ENCODE measurements at places on chromosomes 16 and 17.

GRCh38 chr17:55492781-55493341 is 18.4 kb downstream of the SMIM36 start:
- DNase-seq, result no peak

GRCh38 chr16:16109453-16110110 is 113.7 kb downstream of the ABCC6 start:
- DNase-seq, result no peak

DNA sequence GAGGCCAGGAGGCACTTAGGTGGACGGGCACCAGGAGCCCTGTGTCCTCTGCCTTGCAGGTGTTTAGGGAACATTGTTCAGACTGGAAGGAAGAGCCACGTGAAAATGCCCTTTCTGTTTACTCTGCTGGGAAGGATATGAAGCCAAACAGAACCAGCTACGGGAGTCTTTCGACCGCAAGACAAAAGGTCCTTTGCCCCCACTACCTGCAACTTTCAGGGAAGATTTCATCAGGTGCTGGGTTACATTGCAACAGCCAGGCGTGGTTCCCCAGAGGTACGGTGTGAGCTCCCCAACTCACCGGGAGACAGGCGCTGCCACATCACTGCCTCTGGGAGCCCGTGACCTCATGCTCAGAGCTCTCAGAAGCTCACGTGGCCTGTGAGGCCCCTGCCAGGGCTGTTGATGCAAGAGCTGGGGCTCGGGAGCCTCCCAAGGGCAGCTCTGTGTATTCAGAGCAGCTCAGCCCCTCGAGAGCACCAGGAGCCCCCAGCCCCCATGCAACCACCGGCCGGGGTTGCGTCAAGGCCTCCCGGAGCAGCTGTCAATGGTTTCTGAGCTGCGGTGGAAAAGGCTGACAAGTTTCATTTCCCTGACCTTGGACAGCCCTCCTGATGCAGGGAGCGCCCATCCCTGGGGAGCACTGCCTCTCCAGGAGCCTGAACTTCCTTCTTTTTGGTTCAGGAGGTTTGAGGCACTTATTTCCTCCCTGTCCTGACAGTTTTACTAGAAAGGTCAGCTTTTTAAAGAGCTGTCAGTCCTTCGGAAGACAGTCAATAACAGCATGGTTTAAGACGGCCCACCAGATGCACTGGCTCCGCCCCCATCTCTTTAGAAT is 42.1 kb downstream of the TBC1D16 start:
- peak; percentile 84 for DNase-seq

DNA sequence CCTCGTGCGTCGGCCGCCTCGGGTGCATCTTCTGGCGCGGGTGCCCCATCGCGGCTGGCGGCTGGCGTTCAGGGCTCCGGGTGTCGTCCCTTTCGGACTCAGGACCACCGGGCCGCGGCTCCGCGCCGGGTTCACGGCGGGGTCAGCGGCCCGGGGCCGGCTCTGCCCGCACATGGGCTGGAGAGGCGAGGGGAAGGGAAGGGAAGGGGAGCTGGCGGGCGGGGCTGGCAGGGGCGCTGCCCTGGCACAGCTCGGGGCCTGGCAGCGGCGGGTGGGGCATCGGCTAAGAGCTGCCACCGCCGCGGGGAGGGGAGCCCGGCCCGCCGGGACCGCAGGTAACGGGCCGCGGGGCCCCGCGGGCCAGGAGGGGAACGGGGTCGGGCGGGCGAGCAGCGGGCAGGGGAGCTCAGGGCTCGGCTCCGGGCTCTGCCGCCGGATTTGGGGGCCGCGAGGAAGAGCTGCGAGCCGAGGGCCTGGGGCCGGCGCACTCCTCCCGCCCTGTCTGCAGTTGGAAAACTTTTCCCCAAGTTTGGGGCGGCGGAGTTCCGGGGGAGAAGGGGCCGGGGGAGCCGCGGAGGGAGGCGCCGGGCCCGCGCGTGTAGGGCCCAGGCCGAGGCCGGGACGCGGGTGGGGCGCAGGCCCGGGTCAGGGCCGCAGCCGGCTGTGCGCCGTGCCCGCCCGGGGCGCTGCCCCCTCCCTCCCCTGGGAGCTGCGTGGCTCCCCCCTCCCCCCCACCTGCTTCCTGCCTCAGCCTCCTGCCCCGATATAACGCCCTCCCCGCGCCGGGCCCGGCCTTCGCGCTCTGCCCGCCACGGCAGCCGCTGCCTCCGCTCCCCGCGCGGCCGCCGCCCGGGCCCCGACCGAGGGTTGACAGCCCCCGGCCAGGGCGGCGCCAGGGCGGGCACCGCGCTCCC is 646 bp downstream of the HIC1 start:
- DNase-seq, result peak; percentile 75

DNA sequence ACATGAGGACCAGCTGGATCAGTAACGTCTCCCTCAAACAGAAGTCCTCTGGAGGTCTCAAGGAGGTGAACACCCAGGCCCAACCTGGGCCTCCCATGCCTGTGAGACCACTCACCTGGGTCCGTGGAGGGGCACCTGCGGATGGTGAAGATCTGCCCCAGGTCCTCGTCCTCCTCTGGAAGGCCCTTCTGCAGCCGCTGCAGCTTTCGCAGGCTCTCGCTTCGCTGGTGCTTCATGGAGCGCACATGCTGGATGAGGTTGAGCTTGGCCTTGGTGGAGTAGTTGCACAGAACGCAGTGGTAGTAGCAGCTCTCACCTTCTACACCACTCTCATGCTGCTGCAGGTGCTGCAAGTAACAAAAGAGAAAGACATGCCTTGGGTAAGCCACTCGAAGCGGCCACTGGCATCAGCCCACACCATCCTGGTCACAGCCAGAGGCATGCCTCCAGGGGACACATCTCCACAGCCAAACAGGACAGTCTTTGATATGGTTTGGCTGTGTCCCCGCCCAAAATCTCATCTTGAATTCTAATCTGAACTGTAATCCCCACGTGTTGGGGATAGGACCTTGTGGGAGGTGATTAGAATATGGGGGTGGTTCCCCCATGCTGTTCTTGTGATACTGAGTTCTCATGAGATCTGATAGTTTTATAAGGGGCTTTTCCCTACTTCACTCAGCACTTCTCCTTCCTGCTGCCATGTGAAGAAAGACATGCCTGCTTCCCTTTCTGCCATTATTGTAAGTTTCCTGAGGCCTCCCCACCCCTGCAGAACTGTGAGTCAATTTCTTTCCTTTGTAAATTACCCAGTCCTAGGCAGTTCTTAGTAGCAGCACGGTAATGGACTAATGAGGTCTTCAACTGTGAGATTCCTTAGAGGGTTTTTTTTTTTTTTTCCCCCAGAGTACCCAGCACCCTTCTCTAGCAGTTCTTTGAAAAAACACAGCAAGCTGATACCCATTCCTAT is 158.0 kb downstream of the ZFHX3 start:
- DNase-seq, result no peak

DNA sequence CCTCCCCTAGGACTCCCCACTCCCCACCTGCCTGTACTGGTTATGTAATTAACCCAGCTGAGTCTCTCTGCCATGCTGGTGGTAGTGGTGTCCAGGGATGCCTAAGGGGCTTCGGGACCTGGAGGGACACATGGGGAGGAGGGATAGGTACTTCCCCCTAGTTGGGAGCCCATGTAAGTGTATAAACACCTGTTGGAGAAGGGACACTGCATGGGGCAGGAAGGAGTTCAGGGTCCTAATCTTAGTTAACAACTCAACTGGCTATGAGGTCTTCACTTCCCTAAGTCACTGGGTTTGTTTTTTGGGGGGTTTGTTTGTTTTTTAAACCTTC is 1.3 kb downstream of the RASL10B start:
- DNase-seq, result no peak

- DNase-seq, result no peak
These were observed 218.5 kb downstream of the SEC14L1 start for GRCh38 chr17:77359236-77359635.

GRCh38 chr17:70017112-70017511 is 57.9 kb upstream of the KCNJ16 start:
- no peak for DNase-seq

All from astrocyte of the hippocampus (primary cell).